ENCODE measurements at places on chromosomes 16 and 17. TPM values are rescaled to one million over a fixed set of nuclear protein-coding genes. Genes with fewer than 3 reads are reported as not detected.

DNA sequence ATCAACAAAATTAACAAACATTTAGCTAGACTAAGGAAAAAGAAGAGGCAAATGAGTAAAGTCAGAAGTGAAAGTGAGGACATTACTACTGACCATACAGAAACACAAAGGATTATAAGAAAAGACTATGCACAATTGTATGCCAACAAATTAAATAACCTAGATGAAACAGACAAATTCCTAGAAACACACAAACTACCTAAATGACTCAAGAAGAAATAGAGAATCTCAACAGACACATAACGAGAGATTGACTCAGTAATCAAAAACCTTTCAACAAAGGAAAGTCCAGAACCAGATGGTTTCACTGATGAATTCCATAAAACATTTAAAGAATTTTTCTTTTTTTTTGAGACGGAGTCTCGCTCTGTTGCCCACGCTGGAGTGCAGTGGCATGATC is 35.7 kb upstream of the MYLK3 start:
- no peak for DNase-seq
- H3K4me3 ChIP-seq = no peak overlapping the region
- H3K36me3 ChIP-seq = no peaks in the 10 kb centered on the region
- H3K27ac ChIP-seq = no peak overlapping the region

GRCh38 chr17:17385491-17385890 is 82.3 kb downstream of the NT5M start:
- no peak for DNase-seq
- no peak overlapping the region for H3K27ac ChIP-seq
- no peak overlapping the region for H3K4me3 ChIP-seq

DNA sequence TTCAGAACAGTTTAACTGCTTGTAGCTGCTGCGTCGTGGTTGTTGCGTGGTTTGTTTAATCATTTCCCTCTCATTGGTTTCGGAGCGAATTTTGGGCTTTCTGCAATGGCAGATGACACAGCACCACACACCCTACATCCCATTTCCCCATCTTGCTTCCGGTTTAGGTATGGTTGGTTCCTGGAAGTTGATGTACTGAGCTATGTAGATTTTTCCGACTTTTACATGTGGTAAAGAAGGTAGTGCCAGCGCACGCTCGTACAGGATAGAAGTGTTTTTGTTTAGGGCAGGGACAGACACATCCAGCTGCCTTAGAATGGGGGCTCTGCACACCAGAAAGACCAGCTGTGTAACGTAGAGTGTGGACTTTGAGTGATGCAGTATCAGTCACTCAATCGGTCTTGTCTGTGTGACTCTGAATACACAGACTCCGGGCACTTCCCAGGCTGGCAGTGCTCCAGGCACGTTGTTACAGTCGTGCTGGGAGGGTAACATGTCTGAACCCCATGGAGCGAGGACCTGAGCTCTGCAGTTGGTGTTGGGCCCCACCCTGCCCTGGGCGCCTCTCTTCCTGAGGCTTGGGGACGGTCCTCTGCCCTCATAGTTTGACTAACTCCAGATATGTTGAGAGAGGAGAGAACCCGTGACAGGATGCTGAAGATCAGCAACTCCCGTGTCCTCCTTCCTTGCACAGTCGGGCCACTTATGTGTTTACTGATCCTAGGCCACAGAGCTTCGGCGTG is 172.0 kb upstream of the CHMP6 start:
- H3K4me3 ChIP-seq = no peak overlapping the region
- no peaks in the 10 kb centered on the region for H3K36me3 ChIP-seq
- H3K4me1 ChIP-seq = no peaks in the 10 kb centered on the region

GRCh38 chr17:6712058-6712853 is 913 bp downstream of the SLC13A5 start:
- no peak for DNase-seq
- H3K4me3 ChIP-seq = no peak overlapping the region
- H3K36me3 ChIP-seq = no peaks in the 10 kb centered on the region
- H3K27ac ChIP-seq = no peak overlapping the region

Gene PRCD
- 1.2 TPM for total RNA-seq

Gene ESRP2
- total RNA-seq = 119 TPM

Gene CD300C
- total RNA-seq = 0.35 TPM
